Naive thymus-derived CD8-positive, alpha-beta T cell (primary cell): ENCODE measurements at places on chromosomes 12 and 14. TPM values are rescaled to one million over a fixed set of nuclear protein-coding genes. Genes with fewer than 3 reads are reported as not detected.

DNA sequence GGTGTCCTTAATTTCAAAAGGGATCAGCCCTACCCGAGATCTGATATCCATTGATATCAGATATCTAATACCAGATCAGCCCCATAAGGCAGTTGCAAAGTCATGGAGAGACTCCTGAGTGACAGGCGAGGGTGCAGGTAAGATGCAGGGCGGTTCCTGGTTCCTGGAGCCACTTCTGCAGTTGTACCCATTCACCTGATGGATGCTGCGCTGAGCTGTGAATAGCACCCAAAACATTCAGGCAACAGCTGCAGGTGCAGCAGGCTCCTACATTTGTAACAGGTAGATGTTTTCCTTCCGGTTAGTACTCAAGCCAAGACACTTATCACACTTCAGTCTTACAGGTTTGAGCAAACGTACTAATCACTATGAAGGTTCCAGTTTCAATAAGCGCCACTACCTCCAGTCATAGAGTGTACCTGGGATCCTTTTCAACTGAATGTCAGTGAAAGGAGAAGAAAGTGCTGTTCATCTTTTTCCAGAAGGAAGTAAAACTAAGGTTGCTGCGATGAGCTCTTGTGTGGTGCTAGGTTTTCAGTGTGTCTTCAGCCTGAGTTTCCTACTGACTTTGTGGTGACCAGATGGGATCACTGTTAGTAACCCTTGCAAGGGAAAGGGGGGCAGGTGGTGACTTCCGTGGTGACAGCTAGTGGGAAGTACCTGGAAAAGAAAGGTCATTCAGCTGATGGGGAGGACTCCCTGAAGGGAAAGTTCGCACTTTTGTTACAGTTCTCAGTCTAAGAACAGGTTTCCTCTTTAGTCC is 1.9 kb downstream of the ATP6V0A2 start:
- peaks cover under 1% of the 10 kb centered on the region for H3K36me3 ChIP-seq
- peak overlapping the region; percentile 88 for H3K27ac ChIP-seq
- no peaks in the 10 kb centered on the region for H3K27me3 ChIP-seq
- peak overlapping the region; percentile 94 for H3K4me3 ChIP-seq
- H3K4me1 ChIP-seq: peaks cover 19% of the 10 kb centered on the region

GRCh38 chr14:86505808-86506207 is 975.9 kb downstream of the FLRT2 start:
- no peak overlapping the region for H3K27ac ChIP-seq
- no peaks in the 10 kb centered on the region for H3K27me3 ChIP-seq
- no peak for DNase-seq

DNA sequence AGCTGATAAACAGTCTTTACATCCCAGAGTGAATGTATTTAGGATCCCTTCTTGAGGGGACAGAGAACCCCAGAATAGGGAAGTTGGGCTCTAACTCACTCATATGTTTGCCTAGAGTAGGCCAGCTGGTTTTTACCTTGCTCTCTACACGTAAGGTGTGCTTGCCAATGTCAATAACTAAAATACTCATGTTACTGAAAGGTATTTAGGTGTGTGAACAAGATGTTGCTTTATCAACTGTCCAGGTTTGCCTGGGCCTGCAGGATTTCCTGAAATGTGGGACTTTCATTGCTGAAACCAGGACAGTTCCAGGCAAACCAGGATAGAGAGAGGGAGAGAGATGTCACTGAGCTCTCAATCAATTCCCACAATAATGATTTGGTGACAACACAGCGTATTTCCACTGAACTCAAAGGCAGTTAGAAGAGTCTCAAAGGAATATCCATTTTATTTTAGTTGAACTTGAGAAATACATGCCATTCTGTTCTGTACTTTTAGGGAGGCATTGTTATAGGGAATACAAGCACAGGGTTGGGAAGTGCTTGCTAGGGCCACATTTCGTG is 171.7 kb downstream of the NRXN3 start:
- no peaks in the 10 kb centered on the region for H3K4me1 ChIP-seq
- peaks cover 7% of the 10 kb centered on the region for H3K27me3 ChIP-seq
- no peaks in the 10 kb centered on the region for H3K36me3 ChIP-seq

- H3K4me1 ChIP-seq: no peaks in the 10 kb centered on the region
- H3K27me3 ChIP-seq: peaks cover 6% of the 10 kb centered on the region
- DNase-seq: no peak
- H3K27ac ChIP-seq: no peak overlapping the region
These were observed 205.0 kb downstream of the ADAMTS20 start for GRCh38 chr12:43347026-43347425.

DNA sequence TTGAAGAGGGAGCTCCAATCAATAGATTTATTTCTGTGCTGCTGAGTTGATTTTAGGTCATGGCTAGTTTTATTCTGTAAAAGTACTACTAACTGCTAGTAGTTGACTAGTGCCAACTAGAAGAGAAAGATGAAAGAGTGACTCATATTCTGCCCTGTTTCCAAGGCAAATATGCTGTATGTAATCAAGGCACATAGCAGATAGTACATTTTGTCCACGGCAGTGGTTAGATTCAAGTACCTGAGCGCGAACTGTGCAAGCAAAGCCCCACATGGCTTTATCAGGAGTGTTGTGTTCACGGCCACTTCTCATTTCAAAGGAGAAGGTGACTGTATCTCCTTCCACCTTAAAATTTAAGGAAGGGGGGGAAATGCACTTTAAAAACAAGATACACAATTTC is 126.8 kb downstream of the TRAFD1 start:
- H3K27ac ChIP-seq: no peak overlapping the region
- H3K4me3 ChIP-seq: no peak overlapping the region
- no peaks in the 10 kb centered on the region for H3K27me3 ChIP-seq
- H3K4me1 ChIP-seq: no peaks in the 10 kb centered on the region
- H3K36me3 ChIP-seq: peaks cover 22% of the 10 kb centered on the region

DNA sequence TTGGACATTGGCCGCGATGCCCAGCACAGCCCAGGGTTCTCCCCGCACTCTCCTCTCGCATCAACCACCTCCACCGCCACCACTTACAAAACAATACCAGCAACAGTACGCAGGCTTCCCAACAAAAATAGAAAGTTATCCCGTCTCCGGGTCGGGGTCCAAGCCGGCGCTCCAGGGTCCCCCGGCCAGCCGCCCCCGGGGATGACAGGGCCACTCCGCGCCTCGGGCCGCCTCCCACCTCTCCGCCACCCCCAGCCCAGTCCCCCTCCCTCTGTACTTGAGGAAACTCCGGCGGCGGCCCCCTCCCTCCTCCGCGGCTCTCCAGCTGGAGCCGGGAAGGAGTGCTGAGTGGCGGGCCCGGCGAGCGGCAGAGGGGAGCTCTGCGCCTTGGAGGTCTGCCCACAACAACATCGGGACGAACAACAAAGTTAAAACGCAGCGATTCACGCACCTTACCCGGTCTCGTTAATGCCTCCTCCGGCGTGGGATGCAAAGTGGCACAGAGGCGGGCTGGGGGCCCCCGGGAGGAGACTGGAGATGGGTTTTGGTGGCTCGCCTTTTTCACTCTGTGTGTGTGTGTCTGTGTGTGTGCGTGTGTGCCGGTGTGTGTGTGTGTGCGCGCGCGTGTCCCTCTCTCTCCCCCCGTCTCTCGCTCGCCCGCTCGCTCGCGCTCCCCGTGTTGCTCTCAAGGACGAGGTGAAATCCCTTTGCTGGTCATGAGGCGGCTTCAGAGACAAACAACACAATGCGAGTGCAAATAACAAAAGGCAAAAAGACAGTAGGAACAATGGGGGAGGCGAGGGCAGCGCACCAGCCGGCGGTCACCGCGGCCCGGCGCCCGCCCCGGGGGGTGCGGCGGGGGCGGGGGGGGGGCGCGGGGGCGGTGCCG is 386.8 kb downstream of the BCAT1 start:
- no peak for DNase-seq
- H3K36me3 ChIP-seq: no peaks in the 10 kb centered on the region
- peaks cover 21% of the 10 kb centered on the region for H3K4me1 ChIP-seq
- peaks cover 91% of the 10 kb centered on the region for H3K27me3 ChIP-seq
- no peak overlapping the region for H3K27ac ChIP-seq
- peak overlapping the region; percentile 84 for H3K4me3 ChIP-seq

DNA sequence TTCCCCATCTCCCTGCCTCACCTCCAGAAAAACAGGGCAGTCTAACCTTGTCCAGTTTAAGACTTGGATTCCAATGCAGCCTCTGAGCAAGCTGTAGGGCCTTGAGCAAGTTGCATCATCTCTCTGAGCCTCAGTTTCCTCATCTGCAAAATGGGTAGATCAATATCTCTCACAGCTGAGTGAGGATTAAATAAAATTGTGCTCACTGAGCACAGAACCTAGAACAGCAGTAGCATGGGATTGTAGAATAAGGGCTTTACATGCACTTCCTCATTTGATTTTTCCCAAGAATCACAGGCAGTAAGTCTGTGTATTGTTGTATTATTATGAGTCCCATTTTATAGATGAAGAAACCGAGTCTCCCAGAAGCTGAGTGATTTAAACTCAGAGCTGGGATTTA is 2.0 kb downstream of the DTX1 start:
- no peak for DNase-seq
- peaks cover 6% of the 10 kb centered on the region for H3K4me1 ChIP-seq
- peaks cover 2% of the 10 kb centered on the region for H3K36me3 ChIP-seq
- no peak overlapping the region for H3K27ac ChIP-seq
- no peak overlapping the region for H3K4me3 ChIP-seq

DNA sequence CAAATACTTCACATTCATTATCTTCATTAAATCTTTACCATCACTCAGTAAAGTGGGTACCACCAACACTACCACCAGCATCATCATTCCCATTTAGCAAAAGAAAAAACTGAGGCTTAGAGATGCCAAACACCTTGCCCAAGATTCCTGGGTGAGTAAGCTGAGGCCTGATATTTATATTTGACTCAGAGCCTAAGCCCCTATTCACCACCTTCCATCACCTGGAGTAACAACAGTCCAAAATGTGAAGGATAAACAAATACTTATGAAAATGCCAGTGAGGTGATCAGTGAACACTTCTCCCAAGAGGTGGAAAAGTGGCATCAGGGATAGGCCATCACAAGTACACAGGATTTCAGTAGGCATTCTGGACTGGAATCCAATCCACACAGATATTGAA is 3.7 kb downstream of the SLC38A1 start:
- no peak for DNase-seq
- no peak overlapping the region for H3K4me3 ChIP-seq
- H3K4me1 ChIP-seq: peaks cover 12% of the 10 kb centered on the region
- peaks cover 7% of the 10 kb centered on the region for H3K36me3 ChIP-seq
- H3K27me3 ChIP-seq: no peaks in the 10 kb centered on the region
- H3K27ac ChIP-seq: no peak overlapping the region

GRCh38 chr14:80996049-80996901 is 40.9 kb downstream of the TSHR start:
- peak; percentile 37 for DNase-seq
- no peak overlapping the region for H3K4me3 ChIP-seq
- H3K4me1 ChIP-seq: peaks cover 4% of the 10 kb centered on the region
- H3K36me3 ChIP-seq: no peaks in the 10 kb centered on the region
- H3K27me3 ChIP-seq: peaks cover 3% of the 10 kb centered on the region

- no peak for DNase-seq
- H3K27me3 ChIP-seq: no peaks in the 10 kb centered on the region
- H3K27ac ChIP-seq: no peak overlapping the region
- no peaks in the 10 kb centered on the region for H3K4me1 ChIP-seq
- no peak overlapping the region for H3K4me3 ChIP-seq
- no peaks in the 10 kb centered on the region for H3K36me3 ChIP-seq
These were observed 119.9 kb upstream of the MGAT4C start for GRCh38 chr12:86376052-86376451.

P2RX7 gene
- 4.5 TPM for total RNA-seq
